ENCODE measurements at places on chromosomes 1 and 21.

DNA sequence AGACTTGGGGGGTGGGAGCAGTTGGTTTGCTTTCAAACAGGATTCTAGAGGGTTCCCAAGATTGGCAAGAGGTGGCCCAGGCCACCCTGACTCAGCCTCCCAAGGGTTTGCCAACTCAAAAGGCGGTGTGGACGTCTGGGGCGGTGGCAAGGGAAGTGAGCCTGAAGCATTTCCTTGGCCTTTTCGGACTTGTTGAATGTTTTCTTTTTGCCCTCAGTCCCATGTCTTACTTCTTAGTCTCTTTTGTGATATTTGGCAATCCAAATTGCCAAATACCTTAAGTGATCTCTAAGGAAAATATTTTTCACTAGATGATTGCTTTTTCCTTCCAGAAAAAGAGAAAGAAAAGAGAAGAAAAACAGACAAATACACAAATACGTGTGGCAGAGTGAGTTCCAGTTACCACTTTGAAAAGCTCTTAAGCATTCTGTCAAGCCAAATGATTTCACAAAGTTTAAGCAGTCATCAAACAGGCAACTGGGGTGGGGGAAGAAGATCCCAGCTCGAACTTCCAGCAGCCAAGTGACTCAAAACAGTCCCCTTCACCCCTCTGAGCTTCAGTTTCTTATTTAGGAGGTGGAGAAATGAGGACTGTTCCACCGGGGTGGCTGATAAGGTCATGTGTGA, 374.6 kb upstream of the USP24 start:
- no peak for DNase-seq

DNA sequence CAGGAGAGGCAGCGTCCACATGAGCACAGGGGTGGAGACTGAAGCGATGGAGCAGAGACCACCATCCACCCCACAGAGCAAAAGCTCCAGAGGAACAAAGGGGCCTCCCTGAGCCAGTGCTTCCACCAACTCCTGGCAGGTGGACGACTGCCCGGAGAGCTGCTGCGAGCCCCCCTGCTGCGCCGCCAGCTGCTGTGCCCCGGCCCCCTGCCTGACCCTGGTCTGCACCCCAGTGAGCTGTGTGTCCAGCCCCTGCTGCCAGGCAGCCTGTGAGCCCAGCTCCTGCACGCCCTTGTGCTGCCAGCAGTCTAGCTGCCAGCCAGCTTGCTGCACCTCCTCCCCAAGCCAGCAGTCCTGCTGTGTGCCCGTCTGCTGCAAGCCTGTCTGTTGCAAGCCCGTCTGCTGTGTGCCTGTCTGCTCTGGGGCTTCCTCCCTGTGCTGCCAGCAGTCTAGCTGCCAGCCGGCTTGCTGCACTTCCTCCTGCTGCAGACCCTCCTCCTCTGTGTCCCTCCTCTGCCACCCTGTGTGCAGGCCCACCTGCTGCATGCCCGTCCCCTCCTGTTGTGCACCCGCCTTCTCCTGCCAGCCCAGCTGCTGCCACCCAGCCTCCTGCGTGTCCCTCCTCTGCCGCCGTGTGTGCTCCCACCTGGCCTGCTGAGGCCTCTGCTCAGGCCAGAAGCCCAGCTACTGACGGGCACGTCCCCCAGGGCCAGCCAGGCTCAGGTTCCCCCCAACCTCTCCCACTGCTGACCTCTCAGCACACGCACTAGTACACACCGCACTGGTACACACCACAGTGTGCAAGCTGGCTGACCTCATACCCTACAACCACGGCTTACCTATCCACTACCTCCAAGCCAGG, 5.4 kb downstream of the KRTAP10-12 start:
- no peak for DNase-seq

GRCh38 chr1:233190987-233191386, 104.5 kb downstream of the PCNX2 start:
- DNase-seq: no peak

GRCh38 chr1:64758233-64758632, 13.4 kb downstream of the RAVER2 start:
- DNase-seq: no peak

DNA sequence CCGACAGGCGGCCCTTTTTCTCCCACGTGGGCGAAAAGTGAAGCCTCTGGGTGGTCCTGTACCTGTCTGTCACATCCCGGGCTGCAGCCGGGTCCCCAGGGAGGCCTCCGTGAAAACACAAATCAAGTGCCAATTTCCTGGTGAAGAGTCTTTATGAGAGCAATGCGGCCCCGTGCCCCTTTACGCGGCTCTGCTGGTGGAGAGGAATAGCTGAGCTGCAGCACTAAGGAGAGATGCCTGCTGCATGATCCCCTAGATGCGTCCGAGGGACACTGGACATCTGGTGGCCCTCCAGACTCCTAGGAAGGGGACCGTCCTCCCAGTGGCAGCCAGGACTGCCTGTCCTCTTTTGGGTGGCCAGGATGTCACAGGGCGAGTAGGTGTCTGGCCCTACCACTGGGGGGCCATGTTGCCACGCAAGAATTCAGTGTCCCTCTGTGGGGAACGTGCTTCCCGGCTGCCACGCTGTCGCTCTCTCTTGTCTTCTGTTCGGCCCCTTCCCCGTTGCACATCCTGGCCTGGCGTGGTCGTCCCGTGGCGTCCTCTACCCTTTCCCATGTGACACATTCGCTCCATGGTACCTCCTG, 38.7 kb downstream of the COL18A1 start:
- no peak for DNase-seq

GRCh38 chr21:34814529-34814951, 145.7 kb downstream of the CLIC6 start:
- DNase-seq: no peak

GRCh38 chr1:214310777-214311690, 30.1 kb downstream of the SMYD2 start:
- no peak for DNase-seq

GRCh38 chr1:8423269-8423691, 105.4 kb downstream of the SLC45A1 start:
- peak; percentile 24 for DNase-seq

DNA sequence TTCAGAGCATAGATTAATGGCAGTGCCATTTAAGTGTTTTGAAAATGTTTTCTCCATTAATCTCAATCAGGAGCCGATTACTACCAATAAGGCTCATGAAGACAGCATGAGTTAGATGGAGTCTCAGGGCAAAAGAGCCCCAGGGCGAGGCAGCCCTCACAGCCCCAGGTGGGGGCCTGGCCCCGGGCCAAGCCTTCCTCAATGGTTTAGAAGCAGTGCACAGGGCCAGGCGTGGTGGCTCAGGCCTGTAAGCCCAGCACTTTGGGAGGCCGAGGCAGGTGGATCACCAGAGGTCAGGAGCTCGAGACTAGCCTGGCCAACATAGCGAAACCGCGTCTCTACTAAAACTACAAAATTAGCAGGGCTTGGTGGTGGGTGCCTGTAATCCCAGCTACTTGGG, 348.1 kb upstream of the VAMP3 start:
- no peak for DNase-seq

DNA sequence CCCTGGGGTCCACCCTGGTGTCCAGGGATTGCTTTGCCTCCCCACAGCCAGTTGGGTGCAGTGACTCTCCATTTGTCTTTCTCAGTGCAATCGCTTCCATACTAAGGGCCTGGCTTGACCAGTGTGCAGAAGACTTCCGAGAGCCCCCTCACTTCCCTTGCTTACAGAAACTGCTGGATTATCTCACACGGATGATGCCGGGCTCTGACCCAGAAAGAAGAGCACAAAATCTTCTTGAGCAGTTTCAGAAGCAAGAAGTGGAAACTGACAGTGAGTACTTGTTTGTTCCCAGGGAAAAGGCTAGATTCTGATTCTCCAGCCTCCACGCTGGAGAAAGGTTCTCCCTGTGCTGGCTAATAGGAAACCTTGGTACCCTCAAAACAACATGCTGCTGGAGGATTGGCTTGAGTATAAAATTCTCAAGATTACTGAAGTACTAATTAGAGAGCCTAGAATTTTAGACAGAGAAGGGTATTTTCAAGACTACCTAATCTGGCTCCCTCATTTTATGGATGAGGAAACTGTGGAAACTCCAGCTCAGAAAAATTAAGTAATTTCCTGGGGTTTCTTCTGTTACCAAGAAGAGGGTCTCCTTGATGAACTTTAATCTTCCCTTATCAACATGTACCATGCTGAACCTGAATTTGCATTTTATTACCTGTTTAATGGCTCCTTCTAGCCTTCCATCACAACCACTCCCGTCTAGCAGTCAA, 75.8 kb downstream of the RGL1 start:
- no peak for DNase-seq

- no peak for DNase-seq
These were observed 730 bp downstream of the OLIG1 start for GRCh38 chr21:33070744-33070997.

DNA sequence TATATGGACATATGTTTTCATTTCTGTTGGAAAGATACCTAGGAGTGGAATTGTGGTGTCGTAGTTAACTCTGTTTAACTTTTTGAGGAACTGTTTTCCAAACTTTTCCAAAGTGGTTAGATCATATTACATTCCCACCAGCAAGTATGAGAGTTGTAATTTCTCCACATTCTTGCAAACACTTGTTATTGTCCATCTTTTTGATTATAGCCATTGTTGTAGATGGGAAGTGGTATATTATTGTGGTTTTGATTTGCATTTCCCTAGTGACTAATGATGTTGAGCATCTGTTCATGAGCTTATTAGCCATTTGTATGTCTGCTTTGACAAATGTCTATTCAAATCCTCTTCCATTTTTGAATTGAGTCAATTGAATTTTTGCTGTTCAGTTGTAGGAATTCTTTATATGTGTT, 19.8 kb downstream of the CAMTA1 start:
- DNase-seq: no peak

DNA sequence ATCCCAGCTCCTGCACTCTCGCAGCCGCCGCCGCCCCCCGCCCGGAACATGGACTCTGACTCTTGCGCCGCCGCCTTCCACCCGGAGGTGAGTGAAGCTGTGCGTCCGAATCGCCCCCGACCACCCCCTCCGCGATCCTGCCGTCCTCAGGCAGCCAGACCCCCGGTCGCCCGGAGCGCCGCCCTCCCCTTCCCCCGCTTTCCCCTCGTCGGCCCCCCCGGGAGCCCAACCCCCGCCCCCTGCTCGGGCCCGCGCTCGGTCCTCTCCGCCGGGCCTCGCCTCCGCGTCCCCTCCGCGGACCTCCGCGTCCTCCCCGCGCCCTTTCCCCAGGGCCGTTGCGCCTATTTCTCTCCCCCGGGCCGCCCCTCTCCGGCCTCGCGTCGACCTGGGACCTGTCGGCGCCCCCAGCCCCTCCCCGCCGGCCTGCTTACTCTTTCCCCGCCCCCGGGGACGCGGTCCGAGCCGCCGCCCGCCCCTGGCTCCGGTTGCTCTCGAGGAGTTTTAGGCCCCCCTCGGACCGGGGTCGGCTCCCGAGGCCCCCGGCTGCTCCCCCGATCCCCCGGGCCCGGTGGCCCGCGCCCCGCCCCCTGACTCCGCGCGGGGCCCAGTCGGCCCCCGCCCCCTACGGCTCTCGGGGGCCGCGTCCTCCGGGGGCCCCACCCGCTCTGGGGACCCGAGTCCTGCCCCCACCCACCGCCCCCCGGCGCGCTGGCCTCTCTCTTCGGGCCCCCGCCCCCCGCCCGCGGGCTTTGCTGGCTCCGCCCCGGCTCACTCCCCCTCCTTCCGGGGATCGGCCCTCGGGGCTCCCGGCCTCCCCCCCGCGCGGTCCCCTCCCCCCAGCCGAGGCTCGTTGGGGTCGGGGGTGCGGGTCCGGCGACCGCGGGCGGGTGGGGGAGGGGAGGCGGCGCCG, 743 bp downstream of the PHF13 start:
- peak; percentile 49 for DNase-seq

- no peak for DNase-seq
These were observed 144.0 kb downstream of the LEPR start for GRCh38 chr1:65564493-65564892.

GRCh38 chr1:28248273-28249012, 10.9 kb upstream of the SESN2 start:
- DNase-seq: peak; percentile 80

DNA sequence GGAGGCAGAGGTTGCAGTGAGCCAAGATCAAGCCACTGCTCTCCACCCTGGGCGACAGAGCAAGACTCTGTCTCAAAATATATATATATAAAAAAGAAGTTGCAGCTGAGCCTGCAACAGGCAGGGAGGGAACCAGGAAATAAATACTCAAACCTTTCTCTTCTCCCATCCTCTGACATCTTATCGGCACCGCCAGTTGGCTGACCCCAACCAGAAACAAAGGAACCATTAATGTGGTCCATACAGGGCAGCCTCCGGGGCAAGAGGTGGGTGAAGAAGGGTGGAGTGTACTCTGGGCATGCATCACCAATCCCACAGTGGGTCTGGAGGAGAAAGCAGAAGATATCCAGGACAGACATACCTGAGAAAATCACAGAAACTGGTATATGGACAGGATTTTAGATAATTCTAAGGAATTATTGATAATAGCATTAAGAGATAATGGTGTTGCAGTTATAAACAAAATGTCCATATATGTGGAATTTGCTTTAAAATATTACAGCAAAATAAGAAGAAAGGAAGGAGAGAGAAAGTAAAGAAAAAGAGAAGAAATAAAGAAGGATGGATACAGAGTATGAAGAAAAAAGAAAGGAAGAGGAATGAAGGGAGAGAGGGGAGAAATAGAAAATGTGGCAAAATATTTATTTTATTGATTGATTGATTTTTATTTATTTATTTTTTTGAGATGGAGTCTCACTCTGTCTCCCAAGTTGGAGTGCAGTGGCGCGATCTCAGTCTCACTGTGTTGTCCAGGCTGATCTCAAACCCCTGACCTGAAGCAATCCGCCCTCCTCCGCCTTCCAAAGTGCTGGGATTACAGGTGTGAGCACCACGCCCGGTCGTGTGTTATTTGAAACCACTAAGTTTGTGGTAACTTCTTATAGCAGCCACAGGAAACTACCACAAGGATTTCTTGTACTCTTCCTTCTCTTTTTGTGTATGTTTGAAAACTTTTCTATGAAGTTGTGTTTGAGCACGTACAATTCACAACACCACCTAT, 4.1 kb upstream of the PTAFR start:
- DNase-seq: no peak

GRCh38 chr21:28235169-28235895, 757.3 kb downstream of the LTN1 start:
- peak; percentile 12 for DNase-seq

DNA sequence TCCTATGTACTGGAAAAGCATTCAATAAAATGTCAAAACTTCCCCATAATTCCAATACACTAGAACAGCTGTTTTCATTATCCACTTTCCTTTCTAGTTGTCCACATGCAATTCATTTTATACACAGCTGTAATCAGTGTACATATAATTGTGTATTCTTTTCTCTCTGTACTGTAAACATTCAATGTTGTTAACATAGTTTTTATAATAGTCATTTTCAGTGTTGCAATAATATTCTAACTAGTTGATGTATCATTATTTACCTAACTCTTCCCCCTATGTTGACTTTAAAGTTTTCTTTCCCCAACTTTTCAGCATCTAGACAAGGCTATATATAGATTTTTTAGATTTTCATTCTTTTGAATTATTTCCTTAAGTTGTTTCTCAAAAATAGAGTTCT, 44.4 kb downstream of the DIPK1A start:
- DNase-seq: no peak

- no peak for DNase-seq
These were observed 55.5 kb upstream of the FOXO6 start for GRCh38 chr1:41305576-41306363.

GRCh38 chr1:200409203-200409760, 554 bp downstream of the ZNF281 start:
- peak; percentile 24 for DNase-seq

- DNase-seq: no peak
These were observed 54.7 kb upstream of the MAN1A2 start for GRCh38 chr1:117312453-117313138.

GRCh38 chr1:50651476-50652263, 228.4 kb upstream of the DMRTA2 start:
- DNase-seq: no peak

Measured in CD4-positive, alpha-beta T cell treated with Interferon gamma for 1 hour (primary cell).